CD4-positive, alpha-beta T cell treated with Interferon gamma for 1 hour (primary cell): ENCODE measurements at places on chromosomes 4 and X.

GRCh38 chr4:182142176-182143085 lies 100.8 kb upstream of the TENM3 start:
- DNase-seq: no peak

DNA sequence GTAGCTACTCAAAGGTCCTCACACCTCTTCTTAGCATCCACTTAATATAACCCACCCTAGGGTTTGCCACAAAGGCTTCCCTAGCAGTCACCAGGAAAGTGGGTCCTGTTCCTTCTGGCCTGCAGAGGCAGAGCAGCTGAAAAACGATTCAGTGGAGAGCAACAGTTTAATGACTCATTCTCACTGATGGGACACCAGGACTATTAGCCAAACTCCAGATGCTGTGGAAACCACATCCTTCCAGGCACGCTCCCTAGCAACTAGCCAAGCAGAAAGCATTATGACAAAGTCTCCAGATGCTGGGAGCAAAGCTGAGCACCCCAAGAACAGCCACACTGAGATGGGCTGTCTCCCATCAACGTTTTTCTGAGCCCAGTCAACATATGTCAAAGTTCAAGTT lies 30.3 kb upstream of the UTP14A start:
- DNase-seq: no peak

GRCh38 chr4:17708992-17709762 lies 72.2 kb downstream of the FAM184B start:
- no peak for DNase-seq

DNA sequence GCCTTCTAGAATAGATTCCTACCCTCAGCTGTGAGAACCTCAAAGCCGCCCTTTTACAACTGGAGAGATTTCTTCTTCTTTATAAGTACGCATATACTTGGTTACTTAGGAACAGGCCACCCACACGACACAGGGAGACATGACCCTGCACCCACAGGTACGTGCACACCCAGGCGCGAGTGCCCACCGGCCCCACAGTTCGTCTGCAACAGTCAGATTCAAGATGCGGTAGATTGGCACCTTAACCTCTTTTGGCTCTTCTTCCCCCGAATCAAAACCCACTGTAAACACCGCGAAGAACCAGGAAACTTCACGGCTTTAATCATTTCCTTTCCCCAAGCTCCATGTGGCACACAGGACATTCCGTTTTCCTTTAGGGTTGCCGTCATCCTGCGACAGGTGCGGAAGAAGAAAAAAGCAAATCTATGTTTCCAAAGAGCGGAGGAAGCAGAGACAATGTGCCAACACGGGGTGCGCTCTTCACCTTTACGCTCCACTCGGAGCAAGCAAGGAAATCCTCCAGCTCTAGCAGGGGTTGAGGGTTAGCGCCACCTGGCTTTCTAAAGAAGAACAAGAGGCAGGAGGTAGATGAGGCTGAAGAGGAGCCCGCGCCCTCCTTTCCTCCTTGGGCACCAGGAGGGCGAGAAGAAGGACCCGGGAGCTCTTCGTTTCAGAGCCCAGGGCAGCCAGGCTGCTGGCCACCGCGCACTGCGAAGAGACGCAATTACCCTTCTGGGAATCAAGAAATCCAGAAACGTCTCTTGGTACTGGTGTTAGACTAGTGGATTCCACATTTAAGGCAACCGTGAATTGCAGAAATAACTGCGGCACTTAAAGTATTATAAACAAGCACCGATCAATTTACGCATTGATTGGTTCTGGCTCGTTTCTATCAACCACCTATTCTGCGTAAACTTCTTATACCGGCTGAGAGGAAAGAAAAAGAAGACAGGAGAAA lies 35.7 kb downstream of the HAND2 start:
- peak; percentile 48 for DNase-seq

GRCh38 chr4:71231129-71232055 lies 107.4 kb upstream of the SLC4A4 start:
- DNase-seq: no peak

- DNase-seq: no peak
Measured at GRCh38 chr4:63817196-63817865, 591.9 kb downstream of the TECRL start.

DNA sequence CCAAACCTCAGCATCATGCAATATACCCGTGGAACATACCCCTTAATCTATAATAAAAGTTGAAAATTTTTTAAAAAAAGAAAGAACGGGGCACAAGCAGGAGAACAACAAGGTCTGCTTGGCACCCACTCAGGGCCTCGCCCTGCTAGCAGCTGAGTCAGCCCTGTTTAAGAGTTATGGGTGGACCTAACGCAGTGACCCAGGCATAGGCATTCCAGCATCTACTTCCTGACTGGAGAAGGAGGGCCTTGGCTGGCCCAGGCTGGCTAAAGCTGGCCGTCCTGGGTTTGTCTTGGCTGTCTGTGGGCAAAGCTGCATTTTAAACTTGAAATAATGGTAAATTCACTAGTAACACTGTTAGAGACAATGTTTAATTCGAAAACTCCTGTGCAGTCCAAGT lies 236.7 kb upstream of the PGRMC2 start:
- no peak for DNase-seq

DNA sequence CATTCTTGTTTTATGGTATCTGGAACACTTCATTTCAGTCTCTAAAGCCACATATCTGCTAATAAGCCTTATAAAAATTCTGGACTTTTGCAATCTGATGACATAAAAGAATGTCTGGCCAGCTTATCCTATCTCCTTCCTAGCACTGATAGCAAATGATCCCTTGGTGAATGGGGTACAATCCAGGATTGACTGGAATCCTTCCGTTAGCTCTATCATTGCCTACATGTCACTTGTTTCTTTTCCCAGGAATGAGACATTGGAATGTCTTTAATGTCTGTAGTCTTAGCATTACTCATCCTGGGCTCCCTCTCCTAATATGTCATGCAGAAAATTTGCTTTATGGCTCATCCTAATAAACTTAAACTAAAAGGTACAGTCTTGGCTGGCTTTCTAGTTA lies 14.8 kb upstream of the PABPC4L start:
- no peak for DNase-seq

- DNase-seq: no peak
Measured at GRCh38 chr4:6643141-6643847, 2.8 kb downstream of the MRFAP1 start.

DNA sequence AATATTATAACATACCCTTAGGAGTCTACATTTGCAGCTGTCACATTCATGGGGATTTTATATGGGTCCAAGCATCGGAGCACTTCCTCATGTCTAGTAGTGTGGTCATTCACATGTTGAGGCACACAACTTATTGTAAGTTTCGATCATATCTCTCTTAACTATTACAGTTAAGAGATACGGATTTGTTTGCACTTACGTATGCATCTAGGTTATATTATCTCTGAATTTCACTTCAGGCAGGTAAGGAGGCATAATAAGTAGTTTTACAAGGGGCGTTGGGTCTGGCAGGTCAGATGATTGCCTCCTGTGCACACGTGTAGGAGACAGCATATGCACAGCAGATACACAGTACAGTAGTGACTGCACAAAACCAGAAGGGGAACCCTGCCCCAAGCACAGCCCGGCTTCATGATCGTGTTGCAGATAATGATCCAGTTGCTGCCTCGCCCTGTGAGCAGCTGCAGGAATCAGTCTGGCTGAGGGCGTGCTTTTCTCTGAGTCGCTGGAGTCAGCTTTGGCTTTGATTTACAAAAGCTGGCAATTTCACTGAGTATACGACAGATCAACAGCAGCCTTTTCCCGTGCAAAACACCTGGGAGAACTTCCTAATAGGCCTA lies 302.9 kb upstream of the GATB start:
- DNase-seq: peak; percentile 35

- no peak for DNase-seq
Measured at GRCh38 chr4:17884063-17884462, 73.3 kb downstream of the NCAPG start.

- no peak for DNase-seq
Measured at GRCh38 chr4:139802488-139802887, 136.9 kb downstream of the MGST2 start.

DNA sequence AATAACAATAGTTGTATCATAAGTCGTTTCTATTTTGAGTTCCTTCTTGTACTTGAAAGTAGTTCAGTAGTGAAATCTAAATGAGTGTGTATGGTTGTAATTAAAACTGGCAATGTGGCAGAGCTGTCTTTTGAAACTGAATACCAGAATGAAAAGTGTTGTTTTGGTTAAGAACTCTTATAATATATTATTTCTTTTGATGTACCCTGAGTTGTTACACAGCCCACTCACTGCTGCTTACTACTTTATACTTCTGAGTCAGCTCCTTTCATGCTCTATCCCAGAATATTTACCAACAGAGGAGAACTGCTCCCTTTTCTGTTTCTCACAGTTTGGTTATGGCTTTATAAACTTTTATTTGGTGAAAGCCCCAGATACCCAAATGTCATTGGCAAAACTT lies 28.8 kb downstream of the FAM199X start:
- DNase-seq: no peak

- DNase-seq: no peak
Measured at GRCh38 chrX:134469486-134469885, 9.5 kb downstream of the HPRT1 start.

DNA sequence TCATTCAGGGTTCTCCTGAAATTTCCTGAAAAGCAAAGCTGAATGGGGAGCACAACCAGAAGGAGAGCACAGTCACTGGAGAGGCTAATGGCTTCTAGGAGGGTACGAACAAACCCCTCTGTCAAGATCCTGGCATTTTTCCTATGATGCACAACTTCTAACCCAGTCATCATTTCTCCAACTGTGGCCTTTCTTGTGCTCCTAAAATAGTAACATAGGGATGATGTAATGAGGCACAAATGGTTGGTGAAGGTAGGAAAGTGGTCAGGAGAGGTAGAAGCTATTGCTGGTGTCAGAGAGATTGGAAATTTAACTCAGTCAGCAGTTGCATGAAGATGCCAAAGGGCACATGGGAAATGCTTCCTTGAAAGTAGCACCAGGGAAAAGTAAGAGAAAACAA lies 52.7 kb downstream of the SLC10A7 start:
- no peak for DNase-seq

GRCh38 chr4:102665527-102665926 lies 95.2 kb downstream of the MANBA start:
- no peak for DNase-seq

DNA sequence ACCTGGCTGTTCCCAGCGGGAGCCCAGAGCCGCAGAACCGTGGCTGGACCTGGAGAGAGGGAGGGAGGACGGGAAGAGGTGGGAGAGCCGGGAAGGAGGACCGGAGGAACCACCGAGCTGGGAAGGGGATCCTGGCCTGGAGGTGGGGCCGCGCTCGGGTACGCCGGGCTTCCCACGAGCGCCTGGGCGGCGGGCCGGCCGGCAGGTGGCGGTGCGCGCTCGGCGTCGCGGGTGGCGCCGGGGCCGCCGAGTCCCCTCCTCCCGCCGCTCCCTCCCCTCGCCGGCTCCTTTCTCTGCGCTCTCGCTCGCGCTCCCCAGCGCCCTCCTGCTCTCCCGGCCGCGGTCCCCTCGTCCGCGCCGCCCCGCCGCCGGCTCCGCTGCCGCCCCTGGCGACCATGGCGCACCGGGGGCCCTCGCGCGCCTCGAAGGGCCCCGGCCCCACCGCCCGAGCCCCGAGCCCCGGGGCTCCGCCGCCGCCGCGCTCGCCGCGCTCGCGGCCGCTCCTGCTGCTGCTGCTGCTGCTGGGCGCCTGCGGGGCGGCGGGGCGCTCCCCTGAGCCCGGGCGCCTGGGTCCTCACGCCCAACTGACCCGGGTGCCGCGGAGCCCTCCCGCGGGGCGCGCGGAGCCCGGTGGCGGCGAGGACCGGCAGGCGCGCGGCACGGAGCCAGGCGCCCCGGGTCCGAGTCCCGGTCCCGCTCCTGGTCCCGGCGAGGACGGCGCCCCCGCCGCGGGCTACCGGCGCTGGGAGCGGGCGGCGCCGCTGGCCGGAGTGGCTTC lies at the start of gene SORCS2:
Gene SORCS2, plus strand, starts transcription at position 287 of the 778 bp plus-strand sequence.
- peak; percentile 12 for DNase-seq

- no peak for DNase-seq
Measured at GRCh38 chr4:107348188-107349050, 312.3 kb upstream of the DKK2 start.

GRCh38 chr4:5110901-5111300 lies 59.6 kb downstream of the STK32B start:
- DNase-seq: no peak

DNA sequence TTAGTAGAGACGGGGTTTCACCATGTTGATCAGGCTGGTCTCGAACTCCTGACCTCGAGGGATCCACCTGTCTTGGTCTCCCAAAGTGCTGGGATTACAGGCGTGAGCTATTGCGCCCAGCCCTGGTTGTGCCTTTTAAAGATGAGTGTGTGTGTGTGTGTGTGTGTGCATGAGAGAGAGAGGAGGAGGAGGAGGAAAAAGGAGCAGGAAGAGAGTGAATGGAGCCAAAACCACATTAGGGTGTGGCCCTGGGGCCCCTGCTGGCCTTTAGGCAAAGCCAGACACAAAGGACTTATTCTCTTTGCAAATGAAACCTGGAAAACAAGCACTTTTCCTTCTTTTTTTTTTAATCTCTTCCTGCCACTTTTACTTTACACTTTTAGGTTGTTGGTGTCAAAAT lies 48.2 kb upstream of the KLF3 start:
- DNase-seq: no peak

GRCh38 chr4:112402098-112402497 lies 104.9 kb downstream of the ALPK1 start:
- no peak for DNase-seq

GRCh38 chrX:72368796-72369195 lies 63.1 kb upstream of the CITED1 start:
- DNase-seq: no peak

DNA sequence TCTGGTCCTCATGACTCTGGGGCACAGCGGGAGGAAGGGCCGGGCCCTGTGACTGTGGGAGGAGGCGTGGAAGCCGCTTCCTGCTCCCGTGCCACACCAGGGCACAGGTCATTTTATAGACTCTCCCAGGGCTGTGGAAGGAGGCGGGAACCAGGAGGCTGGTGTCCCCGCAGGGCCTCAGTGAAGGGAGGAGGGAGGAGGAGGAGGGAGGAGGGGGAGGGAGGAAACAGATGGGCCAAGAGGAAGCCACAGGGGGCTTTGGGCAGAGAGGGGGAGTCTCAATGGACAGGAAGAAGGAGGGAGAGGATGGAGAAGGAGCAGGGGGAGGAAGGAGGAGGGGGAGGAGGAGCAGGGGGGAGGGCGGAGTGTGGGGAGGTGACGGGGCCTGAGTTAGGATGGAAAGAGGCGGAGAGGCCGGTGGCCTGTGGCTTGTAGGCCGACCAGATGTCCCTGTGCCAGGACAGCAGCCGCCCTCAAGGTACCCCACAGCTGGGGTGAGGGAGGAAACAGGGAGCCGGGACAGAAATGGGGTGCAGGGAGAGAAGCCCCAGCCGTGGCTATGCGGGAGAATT lies 6.2 kb upstream of the PLCXD1 start:
- peak; percentile 47 for DNase-seq

GRCh38 chr4:8688908-8689445 lies 96.4 kb downstream of the CPZ start:
- no peak for DNase-seq

DNA sequence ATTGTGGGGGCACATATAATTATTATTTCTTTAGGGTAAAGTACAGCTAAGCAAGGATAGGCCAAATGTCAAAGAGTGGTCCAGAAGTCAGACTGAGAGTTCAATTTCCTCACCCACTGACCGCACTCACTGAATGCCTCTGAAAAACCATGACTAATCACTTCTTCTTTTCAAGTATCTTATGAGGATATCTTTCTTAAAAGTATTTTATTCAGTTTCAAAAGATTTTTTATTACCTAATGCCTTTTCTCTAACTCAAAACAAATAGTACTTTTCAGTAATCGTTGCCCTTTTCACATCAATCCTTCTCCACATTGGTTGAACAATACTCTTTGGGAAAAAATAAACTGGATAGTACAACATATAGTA lies 61.7 kb upstream of the CAMK2D start:
- DNase-seq: no peak

GRCh38 chr4:26859762-26860156 lies 882 bp upstream of the STIM2 start:
- no peak for DNase-seq

GRCh38 chrX:17291171-17291900 lies 83.7 kb upstream of the NHS start:
- no peak for DNase-seq
